ENCODE measurements at places on chromosomes 7 and 10. TPM values are rescaled to one million over a fixed set of nuclear protein-coding genes. Genes with fewer than 3 reads are reported as not detected.

DNA sequence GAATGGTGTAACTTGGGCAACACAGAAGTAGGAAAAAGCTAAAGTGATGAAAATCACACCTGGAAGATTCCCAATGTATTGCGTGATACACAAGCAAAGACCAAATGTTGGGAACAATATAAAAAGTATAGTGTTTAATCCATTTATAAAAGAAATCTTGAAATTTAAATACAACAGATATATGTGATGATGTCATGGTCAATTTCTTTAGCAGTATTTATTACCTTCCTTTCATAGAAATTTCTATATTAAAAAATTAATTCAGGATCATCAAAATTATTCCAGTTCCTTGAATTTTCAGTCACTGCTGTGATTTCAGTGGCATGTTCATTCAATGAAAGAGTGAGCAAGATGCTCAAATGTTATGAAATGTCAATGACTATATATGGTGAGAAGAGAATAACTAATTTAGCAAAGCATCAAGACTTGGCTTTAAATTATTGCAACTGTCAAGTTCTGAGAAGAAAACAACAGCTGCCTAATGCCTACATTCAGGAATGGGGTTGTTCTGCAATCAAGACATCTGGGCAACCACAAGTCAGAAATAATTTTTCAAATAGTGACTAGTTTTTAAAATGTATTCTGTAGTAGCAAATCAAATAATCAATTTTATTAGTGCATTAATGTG is 308.8 kb downstream of the SEMA3D start:
- DNase-seq = no peak

GRCh38 chr10:62248465-62248864 is 20.2 kb downstream of the RTKN2 start:
- no peak for DNase-seq

GRCh38 chr7:131365838-131366237 is 38.2 kb downstream of the MKLN1 start:
- DNase-seq = no peak

DNA sequence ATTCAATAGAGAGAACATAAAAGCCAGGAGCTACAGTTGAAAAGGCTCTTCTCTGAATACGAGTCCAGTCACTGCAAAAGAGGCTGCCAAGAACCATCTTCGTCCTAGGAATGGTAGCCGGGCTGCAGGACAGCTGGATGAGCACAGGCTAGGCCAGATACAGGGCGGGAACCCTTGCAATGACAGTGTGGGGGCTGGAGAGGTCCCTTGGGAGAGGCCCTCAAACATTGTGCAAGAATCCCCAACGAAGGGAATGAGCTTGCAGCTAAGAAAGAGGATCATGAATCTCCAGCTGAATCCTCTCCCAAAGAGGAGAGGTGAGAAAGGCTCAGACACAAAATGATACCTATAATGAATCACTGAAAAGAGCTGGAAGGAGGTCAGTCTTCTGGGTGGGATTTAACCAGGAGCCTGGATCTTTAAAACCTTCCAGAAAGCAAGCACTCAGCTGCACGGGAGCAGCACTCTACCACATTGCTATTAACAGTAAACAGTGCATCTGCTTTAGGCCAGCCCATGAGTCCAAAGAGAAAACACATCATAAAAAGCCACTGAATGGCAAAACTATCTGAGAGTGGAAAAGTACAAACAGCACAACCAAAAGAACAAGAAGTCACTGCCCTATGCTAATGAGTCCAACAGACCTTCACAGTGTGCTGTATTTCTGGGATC is 287.9 kb downstream of the TNS3 start:
- no peak for DNase-seq

DNA sequence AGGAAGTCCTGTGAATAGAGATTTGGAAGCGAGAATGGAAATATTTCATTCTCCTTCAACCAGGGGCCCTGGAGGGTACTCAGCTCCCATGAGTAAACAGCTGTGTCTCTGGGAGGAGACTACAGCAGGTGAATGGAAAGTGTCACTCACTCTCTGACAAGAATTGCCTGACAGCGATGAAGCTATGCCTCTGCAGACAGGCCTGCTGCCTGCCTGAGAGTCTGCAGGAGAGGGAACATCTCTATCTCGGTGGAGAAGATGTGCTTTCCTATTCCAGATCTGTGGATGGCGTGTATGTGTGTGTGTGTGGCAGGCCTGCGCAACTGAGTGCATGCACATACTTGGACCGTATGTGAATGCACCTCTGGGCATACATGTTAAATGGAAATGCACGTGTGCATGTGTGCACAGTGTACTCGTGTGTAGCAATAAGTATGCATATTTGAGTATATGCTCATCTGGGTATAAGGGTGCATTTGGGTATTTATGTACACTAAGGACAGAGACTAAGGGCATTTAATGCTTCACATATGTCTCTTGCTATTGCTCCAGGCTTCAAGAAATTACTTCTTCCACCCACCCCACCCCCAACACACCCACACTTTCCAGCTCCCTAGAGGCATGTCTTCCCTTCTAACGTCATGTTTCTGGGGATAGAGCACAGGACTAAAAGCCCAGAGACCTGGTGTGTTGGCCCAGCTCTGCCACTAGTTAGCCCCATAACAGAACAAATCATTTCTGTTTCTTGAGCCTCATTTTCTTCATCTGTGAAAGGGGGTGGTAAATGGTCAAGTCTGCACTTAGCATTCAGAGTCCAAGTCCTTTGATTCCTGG is 4.6 kb upstream of the ADCYAP1R1 start:
- no peak for DNase-seq

BICC1 gene
- 31.0 TPM for total RNA-seq

GRM8 gene
- total RNA-seq = not detected

NUTM2D gene
- 3.9 TPM for total RNA-seq

KLHL7 gene
- total RNA-seq = 51.7 TPM

SLC12A9 gene
- total RNA-seq = 9.6 TPM

All from omental fat pad (tissue), 4 donors.